ENCODE measurements at places on chromosomes 13 and 19.

GRCh38 chr13:46389457-46390451, 2.7 kb upstream of the RUBCNL start:
- no peak for DNase-seq

- no peak for DNase-seq
Observed at GRCh38 chr19:5251096-5252065, 89.2 kb downstream of the PTPRS start.

GRCh38 chr19:53872762-53873161, 5.1 kb downstream of the MYADM start:
- DNase-seq: no peak

- no peak for DNase-seq
Observed at GRCh38 chr13:107138486-107138885, 570.5 kb upstream of the ARGLU1 start.

DNA sequence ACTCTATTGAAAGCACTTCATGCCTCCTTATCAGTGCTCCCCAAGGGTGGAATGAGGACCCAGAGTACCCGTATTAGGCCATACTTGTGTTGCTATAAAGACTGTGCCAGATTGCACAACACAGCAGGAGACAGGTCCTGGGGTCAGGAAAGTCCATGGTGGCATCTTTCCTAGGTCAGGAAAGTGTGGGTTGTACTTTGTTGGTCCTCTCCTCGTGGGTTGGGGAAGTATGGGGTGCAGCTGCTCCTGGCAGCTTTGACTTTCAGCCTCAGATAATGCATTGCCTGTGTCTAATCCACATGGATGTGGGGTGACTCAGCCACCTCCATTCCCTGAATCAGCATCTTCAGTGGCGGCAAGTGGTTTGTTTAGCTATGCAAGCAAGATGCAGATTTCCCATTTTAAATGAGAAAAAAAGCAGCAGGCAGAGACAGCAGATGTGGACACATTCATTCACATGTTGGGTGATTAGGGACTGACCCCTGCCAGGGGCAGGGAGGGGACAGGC, 8.4 kb upstream of the CYP2B6 start:
- DNase-seq: no peak

GRCh38 chr13:46896341-46897137, at the start of gene HTR2A:
HTR2A (minus strand) TSS chr13:46897053; CDS start chr13:46895906, 1,147 bp downstream.
- no peak for DNase-seq

GRCh38 chr13:94609196-94609595, 7.5 kb downstream of the GPR180 start:
- DNase-seq: no peak

GRCh38 chr19:31913103-31913661, 432.2 kb upstream of the ZNF507 start:
- no peak for DNase-seq

- DNase-seq: no peak
Observed at GRCh38 chr13:93226623-93227279, at the start of gene GPC6. GPC6 (plus strand) TSS chr13:93226807.

GRCh38 chr13:73293913-73294523, 235.2 kb downstream of the KLF5 start:
- no peak for DNase-seq

DNA sequence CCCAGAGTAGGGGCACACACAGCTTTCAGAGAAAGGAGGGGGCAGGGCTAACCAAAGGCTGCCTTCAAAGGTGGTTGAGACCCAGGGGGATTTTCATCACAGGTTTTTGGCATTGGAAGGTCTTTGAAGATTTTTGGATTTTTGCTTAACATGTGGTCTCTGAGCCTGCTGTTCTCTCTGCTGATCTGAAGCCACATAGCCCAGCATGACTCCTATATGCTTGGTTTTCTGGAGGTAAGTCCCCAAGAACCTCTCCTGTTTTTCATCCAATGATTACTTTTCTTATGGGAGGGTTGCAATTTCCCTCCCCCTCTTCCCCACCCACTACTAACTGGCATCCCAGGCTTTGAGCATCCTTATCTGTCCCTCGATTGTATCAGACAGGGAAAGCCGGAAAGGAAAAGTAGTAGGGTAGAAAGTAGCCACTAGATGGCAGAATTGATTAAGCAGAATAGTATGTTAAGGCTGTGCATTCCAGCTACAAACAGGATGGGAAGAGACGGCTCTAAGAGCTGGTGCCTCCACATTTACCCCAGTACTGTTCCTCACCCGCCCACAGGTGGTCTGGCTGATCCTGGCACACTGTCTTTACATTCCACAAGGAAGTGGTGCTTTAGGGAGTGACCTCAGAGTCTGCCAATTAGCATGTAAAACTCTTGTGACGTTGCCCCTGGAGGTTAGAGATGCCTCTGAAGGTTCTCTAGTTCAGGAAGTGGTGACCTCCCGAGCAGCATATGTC, 218.9 kb upstream of the EDNRB start:
- no peak for DNase-seq

DNA sequence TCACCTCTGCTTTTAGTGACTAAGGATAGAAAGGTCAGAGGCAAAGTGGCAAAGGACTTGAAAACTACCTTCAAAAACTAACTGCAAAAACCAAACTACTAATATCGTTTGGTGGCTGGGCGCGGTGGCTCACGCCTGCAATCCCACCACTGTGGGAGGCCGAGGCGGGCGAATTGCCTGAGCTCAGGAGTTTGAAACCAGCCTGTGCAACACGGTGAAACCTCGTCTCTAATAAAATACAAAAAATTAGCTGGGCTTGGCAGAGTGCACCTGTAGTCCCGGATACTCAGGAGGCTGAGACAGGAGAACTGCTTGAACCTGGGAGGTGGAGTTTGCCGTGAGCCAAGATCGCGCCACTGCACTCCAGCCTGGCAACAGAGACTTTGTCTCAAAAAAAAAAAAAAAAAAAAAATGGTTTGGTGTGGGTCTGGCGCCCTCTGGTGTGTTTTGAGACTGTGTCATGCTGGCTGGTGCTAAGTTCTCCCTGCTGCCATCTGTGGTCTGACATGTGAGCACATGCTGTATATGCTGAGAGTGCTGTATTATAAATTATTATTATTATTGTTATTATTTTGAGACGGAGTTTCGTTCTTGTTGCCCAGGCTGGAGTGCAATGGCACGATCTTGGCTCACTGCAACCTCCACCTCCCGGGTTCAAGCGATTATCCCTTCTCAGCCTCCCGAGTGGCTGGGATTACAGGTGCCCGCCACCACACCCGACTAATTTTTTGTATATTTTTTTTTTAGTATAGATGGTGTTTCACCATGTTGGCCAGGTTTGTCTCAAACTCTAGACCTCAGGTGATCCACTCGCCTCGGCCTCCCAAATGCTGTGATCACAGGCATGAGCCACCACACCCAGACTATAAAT, 36.0 kb upstream of the RNF17 start:
- DNase-seq: peak; percentile 43

- DNase-seq: no peak
Observed at GRCh38 chr13:95235974-95236373, 65.3 kb downstream of the ABCC4 start.

- DNase-seq: no peak
Observed at GRCh38 chr19:5154129-5154798, 185.4 kb downstream of the KDM4B start.

GRCh38 chr19:16272945-16273344, 51.7 kb upstream of the KLF2 start:
- no peak for DNase-seq

DNA sequence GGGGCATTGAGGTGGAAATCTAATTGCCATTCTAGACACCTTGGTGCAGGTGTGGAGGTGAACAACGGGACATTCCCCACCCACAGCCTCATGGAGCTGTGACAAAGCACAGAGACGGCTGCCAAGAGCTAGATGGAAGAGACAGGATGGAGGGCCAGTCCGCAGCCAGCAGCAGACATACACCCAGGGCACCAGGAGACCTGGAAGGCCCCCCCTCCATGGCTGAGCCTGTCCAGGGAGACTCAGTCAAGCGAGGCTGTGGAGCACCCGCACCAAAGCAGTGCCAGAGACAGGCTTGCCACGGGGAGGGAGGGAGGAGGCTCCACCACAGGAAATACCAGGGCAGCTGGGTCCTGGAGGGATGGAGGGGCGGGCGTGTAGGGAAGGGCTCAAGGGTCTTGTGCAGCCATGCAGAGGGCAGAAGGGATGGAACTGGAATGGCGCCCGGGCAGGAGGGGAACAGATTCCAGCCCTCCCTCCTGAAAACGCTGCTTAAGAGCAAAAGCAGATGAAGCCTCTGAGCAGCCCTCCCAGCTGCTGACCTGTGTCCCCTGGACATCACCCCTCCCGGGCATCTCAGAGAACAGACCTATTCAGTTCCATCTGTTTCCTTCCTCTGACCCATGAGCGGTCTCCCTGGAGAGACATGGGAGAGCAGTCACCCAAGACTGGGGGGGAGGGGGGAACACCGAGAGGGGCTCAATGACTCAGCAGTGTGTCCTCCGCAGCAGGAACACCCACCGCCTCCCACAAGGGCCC, 14.4 kb downstream of the EPS15L1 start:
- no peak for DNase-seq

GRCh38 chr19:39158646-39159260, 33.2 kb downstream of the PAK4 start:
- DNase-seq: no peak

GRCh38 chr13:108957369-108958012, 328.1 kb downstream of the MYO16 start:
- DNase-seq: no peak

GRCh38 chr19:23771316-23771715, 12.6 kb upstream of the ZNF681 start:
- DNase-seq: no peak

- no peak for DNase-seq
Observed at GRCh38 chr19:11375143-11375948, 880 bp downstream of the SWSAP1 start.

GRCh38 chr13:98648686-98649085, 71.8 kb upstream of the STK24 start:
- DNase-seq: no peak

- DNase-seq: no peak
Observed at GRCh38 chr19:3392480-3392879, 26.1 kb downstream of the NFIC start.

GRCh38 chr13:27924529-27925141, 4.8 kb downstream of the PDX1 start:
- no peak for DNase-seq

DNA sequence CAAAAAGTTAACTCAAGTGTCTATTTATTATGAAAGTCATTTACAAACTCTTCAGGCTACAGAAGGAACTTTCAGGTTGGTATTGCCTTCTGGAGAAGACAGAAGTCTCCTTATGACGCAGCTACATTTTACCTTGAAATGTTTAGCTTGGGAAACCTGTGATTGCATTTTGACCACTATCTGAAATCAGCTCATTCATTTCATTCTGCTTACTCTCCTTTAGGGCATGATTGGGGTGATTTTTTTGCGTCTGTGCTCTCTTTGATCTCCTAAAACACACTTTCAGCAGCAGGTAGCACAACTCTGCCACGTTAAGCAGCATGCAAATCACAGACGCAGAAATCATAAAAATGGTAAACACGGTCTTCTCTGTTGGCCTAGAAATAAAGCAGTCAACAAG, 9.6 kb downstream of the GJB6 start:
- DNase-seq: no peak

GRCh38 chr13:60629158-60629557, 232.1 kb downstream of the TDRD3 start:
- no peak for DNase-seq

Data from stimulated activated CD4-positive, alpha-beta T cell treated with anti-CD3 and anti-CD28 coated beads, Interleukin-1b, Interleukin-23, amount 100 ng/mL, for 24 hours (primary cell).